ENCODE measurements at places on chromosomes 13 and 19.
A peak's percentile ranks its signal among the peaks of the same experiment; 100 is the strongest.

DNA sequence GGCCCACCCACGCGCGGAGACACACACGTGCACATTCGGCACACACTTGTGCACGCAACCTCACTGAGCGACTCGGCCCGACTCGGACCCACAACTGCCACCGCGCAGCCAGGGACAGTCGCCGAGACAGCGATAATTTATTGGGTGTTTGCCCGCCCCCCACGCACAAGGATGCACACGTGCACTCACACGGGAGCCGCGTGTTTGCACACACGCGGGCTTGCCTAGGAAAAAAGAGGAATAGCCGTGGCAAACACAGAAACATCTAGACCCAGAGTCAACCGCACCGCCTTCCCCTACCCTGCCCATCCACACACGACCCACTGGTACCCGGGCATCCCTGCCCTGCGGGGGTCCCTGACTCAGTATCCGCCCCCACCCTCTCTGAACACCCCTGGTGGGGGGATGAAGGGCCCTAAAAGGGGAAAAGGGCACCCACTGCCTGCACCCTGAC lies 1.1 kb upstream of the SSBP4 start:
- no peak for DNase-seq

GRCh38 chr13:111171629-111172028 lies 56.5 kb downstream of the ARHGEF7 start:
- no peak for DNase-seq

GRCh38 chr19:16612636-16613035 lies 15.4 kb downstream of the MED26 start:
- DNase-seq = no peak

GRCh38 chr19:32928806-32929205 lies 43.0 kb downstream of the CEP89 start:
- DNase-seq = no peak

GRCh38 chr13:50140581-50141374 lies 125.5 kb downstream of the KCNRG start:
- DNase-seq = no peak

DNA sequence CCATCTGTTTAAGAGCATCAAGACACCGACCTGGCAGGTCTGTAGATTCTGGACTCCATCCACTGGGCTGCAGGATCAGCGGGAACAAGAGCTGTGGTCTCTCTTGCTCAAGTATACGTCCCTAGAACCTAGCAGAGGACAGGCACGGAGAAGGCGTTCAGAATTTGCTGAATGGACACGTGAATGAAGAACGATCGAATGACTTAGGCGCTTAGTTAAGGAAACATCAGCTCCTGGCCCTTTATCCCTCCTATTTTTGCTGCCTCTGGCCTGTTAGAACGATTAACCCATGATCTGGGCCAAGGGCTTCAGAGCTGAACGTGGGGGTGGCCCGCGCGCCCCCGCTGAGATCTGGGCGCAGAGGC lies 953 bp downstream of the DZIP1 start:
- no peak for DNase-seq

GRCh38 chr13:112961457-112962369 lies 7.3 kb upstream of the MCF2L start:
- no peak for DNase-seq

- DNase-seq = peak; percentile 87
Measured at GRCh38 chr19:17496337-17496997, 15.0 kb upstream of the PGLS start.

Measured in OCI-M1 (cell line).